ENCODE measurements at places on chromosomes 13 and 19. TPM values are rescaled to one million over a fixed set of nuclear protein-coding genes. Genes with fewer than 3 reads are reported as not detected.

CBLC gene
- 0.15 TPM for total RNA-seq

MIR17HG gene
- total RNA-seq, result 9.0 TPM

CDX2 gene
- not detected for total RNA-seq

ANKRD27 gene
- 39.5 TPM for total RNA-seq

VMAC gene
- total RNA-seq, result 4.1 TPM

FUT1 gene
- total RNA-seq, result 1.7 TPM

ZIC2 gene
- not detected for total RNA-seq

URAD gene
- total RNA-seq, result not detected

NLRP7 gene
- total RNA-seq, result not detected

PEAK3 gene
- total RNA-seq, result not detected

ZBTB32 gene
- total RNA-seq, result not detected

SSBP4 gene
- total RNA-seq, result 65.4 TPM

ZNF473 gene
- total RNA-seq, result 10.5 TPM

ATXN8OS gene
- total RNA-seq, result not detected

SLC17A7 gene
- total RNA-seq, result under 0.01 TPM

SPRY2 gene
- 30.2 TPM for total RNA-seq

SRRM5 gene
- not detected for total RNA-seq

ZNF560 gene
- not detected for total RNA-seq

CCNA1 gene
- total RNA-seq, result 0.69 TPM

TNFAIP8L1 gene
- total RNA-seq, result 9.3 TPM

ZIC5 gene
- total RNA-seq, result not detected

TYK2 gene
- 85.6 TPM for total RNA-seq

PSG6 gene
- not detected for total RNA-seq

KLK8 gene
- not detected for total RNA-seq

KLK1 gene
- not detected for total RNA-seq

B3GNT8 gene
- 0.33 TPM for total RNA-seq

NKPD1 gene
- total RNA-seq, result under 0.01 TPM

BEST2 gene
- under 0.01 TPM for total RNA-seq

ZNF726 gene
- 6.2 TPM for total RNA-seq

ELSPBP1 gene
- total RNA-seq, result not detected

SIGLEC5 gene
- total RNA-seq, result not detected

POGLUT2 gene
- 13.8 TPM for total RNA-seq

C13orf42 gene
- total RNA-seq, result not detected

MYO1F gene
- total RNA-seq, result 0.36 TPM

CEACAM4 gene
- total RNA-seq, result not detected

CATSPERD gene
- not detected for total RNA-seq

CRX gene
- not detected for total RNA-seq

ZNF613 gene
- 7.3 TPM for total RNA-seq

CLIP3 gene
- total RNA-seq, result 3.1 TPM

SHC2 gene
- total RNA-seq, result not detected

ZNF565 gene
- total RNA-seq, result 2.1 TPM

CCNE1 gene
- 11.3 TPM for total RNA-seq

CKM gene
- total RNA-seq, result not detected

ZNF730 gene
- 1.0 TPM for total RNA-seq

C19orf73 gene
- total RNA-seq, result 1.4 TPM

CRLF1 gene
- total RNA-seq, result not detected

SLC25A41 gene
- total RNA-seq, result not detected

GPR4 gene
- not detected for total RNA-seq

All from melanocyte of skin (primary cell).